ENCODE measurements at places on chromosomes 12 and 14.
A peak's percentile ranks its signal among the peaks of the same experiment; 100 is the strongest.

DNA sequence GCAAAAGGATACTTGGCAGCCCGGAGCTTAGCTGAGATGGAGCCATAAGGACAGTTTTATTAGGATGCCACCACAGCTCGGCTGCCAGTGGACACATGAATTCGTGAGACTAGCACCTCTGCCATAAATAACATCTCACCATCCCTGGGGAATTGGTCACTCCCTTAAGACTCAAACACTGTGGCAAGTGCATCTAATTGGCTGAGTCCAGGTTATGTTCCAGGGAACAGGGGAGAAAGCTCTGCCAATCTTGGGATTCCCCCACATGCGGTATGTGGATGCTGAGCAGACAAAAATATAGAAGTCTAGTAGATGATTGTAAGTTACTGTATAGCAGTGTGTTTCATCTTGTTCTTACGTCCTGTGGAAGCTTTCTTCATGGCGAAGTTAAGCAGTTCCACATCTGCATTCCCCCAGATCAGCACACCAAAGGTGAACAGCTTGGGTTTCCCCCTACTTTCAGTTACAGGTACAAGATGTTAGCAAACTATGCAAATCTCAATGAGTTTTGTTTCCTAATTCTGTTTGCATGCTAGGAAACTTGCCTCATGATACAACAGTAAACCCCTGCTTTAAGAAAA lies 131.1 kb downstream of the ETV6 start:
- DNase-seq, result no peak

DNA sequence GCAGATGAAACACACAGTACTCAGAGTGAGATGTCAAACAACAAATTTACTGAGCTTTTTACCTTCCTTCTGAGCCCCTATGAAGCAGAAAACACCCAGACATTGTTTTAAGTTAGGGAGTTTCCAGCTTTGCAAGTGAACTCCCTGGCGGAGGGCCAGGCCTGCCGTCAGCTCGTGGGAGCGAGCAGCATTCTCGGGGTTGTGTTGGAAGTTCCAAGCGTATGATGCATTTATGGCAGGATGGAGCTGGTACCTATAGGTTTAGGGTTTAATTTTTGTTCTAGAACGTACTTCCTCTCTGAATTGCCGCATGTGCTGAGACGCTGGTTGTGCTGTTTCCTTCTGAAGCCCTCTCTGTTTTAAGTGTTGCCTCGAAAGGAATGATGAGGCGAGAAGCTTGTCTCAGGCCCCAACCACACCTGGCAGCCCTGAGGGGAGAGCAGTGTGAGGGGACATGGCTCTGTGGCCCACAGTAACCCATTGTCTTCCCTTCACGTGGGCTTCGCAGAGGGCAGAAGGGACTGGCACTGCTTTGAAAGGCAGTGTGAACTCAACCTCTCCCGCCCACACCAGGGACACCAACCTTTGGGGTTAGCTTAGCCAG lies 76.6 kb downstream of the SSPN start:
- DNase-seq, result no peak

DNA sequence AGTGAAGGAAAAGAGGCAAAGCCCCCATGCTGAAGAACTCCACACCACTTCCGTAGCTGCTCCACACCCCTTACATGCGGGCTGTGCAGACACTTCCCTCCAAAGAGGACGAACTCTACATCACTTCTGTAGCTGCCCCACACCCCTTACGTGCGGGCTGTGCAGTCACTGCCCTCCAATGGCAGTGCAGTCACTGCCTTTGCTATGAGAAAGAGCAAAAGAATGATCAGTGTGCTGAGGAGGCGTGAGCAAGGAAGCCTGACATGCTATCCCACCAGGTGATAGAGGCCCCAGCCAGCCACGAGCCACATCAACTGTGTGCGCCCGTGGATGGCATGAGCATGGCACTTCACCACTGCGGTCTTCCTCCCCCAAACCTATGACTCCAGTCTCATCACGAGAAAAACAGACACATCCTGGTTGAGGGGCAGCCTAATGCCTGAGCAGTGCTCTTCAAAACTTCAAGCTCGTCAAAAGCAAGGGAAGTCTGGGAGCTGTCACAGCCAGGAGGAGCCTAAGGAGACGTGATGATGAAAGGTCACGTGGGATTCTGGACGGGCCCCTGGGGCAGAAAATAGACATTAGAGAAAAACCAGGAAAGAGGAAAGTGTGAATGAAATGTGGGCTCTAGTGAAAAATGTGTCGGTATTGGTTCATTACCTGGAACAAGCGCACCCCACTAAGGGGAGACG lies 60.8 kb upstream of the C14orf180 start:
- DNase-seq, result no peak

GRCh38 chr12:6951551-6952120 lies 480 bp downstream of the PTPN6 start:
- no peak for DNase-seq

- DNase-seq, result no peak
Measured at GRCh38 chr12:69837657-69838415, 12.8 kb downstream of the MYRFL start.

- DNase-seq, result peak; percentile 23
Measured at GRCh38 chr14:96852823-96853422, 55.7 kb downstream of the VRK1 start.

- DNase-seq, result no peak
Measured at GRCh38 chr12:99605-100004, 33.0 kb downstream of the IQSEC3 start.

DNA sequence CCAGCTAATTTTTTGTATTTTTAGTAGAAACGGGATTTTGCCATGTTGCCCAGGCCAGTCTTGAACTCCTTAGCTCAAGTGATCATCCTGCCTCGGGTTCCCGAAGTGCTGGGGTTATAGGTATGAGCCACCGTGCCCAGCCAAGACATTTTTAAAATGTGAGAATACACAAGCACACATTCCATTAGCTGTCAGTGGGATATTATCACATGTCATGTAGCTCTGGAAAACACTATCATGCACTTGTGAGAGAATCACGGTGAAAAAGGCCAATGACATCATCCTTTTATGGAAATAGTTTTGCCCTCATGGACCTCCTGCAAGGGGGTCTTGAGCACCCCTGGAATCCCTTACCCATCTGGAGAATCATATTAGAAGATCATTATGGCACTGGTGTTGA lies 28.3 kb downstream of the ERC1 start:
- no peak for DNase-seq

GRCh38 chr12:57233357-57234232 lies 4.1 kb downstream of the SHMT2 start:
- DNase-seq, result no peak

GRCh38 chr14:44873536-44873935 lies 88.2 kb downstream of the KLHL28 start:
- DNase-seq, result no peak

- no peak for DNase-seq
Measured at GRCh38 chr14:69711881-69712560, 54.9 kb upstream of the SRSF5 start.

Measured in AG09319 (cell line).